ENCODE measurements at places on chromosomes 3 and 15.

DNA sequence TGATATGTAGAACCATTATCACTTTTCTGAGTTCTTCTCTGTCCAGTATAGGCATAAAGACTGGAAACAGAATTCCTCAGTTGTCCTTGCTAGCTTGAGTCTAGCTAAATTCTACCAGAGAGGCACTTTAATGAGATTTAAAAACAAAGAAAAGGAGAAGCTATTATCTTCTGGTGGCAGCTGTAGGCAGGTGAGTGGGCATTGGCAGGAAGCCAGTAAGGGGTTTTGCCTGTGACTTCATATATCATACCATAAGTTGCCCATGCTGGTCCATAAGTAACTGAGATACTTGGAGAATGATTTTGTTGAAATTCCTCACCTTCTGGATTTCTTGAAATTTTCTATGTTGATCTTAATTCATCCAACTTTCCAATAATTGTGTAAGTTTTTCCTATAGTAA lies 402.3 kb upstream of the TGFBR2 start:
- no peak for DNase-seq

GRCh38 chr3:171566803-171567422 lies 106.7 kb upstream of the TNIK start:
- DNase-seq = peak; percentile 14

DNA sequence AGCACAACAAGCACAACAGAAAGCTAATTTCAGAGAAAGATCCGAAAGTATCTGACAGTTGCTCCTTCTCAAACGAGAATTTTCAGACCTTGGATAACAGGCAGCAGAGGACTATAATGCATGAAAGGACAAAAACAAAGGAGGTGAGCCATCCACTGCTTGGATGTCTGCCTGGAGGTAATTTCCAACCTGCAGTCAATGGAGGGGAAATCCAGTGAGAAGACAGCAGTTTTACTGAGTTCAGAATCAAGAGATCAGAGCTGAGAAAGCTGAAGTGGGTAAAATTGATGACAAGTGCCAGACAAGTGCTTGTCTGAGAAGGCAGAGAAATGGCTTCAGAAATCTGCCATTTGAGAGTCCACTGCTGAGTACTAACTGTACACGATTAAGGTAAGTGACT lies 22.1 kb downstream of the UBE3A start:
- no peak for DNase-seq

- DNase-seq = no peak
These were observed 63.4 kb downstream of the LRIG1 start for GRCh38 chr3:66437341-66437929.

- no peak for DNase-seq
These were observed 417.4 kb upstream of the NAALADL2 start for GRCh38 chr3:174441588-174442301.

- DNase-seq = no peak
These were observed 95.2 kb upstream of the CTNNB1 start for GRCh38 chr3:41104147-41104546.

DNA sequence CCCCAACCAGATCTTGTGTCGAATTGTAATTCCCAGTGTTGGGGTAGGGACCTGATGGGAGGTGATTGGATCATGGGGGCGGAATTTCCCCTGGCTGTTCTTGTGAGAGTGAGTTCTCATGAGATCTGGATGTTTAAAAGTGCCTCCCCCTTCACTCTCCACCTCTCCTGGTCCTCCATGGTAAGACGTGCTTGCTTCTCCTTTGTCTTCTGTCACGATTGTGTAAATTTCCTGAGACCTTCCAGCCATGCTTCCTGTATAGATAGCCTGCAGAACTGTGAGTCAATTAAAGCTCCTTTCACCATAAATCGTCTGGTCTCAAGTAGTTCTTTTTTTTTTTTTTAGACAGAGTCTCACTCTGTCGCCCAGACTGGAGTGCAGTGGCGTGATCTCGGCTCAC lies 42.3 kb downstream of the NR1D2 start:
- DNase-seq = no peak

Data from activated CD4-positive, alpha-beta T cell treated with anti-CD3 and anti-CD28 coated beads for 4 hours (primary cell).